ENCODE measurements at places on chromosomes 1 and 21. TPM values are rescaled to one million over a fixed set of nuclear protein-coding genes. Genes with fewer than 3 reads are reported as not detected.

DNA sequence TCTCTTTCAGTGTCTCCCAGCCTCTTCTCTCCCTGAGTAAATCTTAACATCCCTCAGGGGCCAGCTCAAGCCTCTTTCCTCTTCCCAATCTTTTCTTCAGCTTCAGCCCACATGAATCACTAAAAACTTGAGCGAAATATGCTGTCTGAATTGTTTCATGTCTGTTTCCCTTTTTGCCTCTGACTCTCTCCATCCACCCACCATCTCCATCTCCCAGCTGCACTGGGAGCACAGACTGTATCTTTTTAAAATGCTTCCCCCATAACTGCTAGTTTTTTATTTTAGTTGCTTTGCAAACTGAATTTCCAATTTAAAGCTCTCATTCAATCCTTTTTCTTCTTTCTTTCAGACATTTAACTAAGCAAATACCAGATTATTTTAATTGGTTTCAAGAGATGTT, 3.0 kb upstream of the AHCTF1 start:
- DNase-seq: no peak

- DNase-seq: no peak
Measured at GRCh38 chr1:200161801-200162200, 134.3 kb downstream of the NR5A2 start.

DNA sequence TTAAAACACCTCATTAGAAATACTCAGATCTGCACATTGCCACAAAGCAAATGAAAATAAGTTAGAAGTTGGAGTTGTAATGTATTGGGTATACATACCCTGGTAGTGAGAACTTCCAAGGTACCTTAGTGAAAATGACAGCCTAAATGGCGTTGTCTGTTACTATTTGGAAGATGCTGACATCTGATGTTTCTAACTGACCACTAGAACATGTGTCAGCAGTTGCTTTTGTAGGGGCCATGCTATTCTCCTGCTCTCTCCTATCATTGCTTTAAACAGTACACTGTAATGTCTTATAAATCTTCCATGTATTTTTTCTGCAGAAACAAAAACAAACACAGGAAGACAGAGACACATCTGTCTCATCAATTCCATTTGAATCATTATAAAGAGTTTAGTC, 40.1 kb downstream of the LAMC1 start:
- no peak for DNase-seq

DNA sequence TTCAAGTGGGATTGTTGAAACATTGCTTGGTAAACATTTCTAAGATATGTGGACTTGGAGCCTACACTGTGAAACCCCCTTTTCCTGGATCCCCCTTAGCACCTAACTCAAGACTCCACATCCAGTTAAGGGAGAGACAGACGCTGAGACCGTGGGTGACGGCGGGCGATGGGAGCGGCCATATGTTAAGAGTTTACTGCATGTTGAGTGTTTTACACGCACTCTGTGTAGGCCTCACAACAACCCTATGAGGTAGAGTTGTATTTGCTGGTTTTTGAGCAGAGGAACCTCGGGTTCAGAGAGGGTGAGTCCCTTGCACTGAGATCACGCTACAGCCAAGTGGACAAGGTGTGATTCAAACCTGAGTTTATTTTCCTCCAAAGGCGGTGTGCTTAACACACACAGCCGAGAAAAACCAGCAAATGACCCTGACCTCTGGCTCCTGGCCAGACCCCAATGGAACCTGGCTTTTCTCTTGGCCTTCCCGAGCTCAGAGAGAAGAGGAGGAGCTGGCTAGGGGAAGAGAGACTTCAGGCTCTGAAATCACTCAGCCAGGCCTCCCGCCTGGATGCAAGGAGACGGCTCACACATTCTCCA, 46.9 kb upstream of the GOLT1A start:
- no peak for DNase-seq

GRCh38 chr1:2145946-2146835, 48.4 kb downstream of the FAAP20 start:
- no peak for DNase-seq

- no peak for DNase-seq
Measured at GRCh38 chr1:89918794-89919155, 76.1 kb upstream of the ZNF326 start.

GRCh38 chr1:24692351-24692980, 49.4 kb downstream of the SRRM1 start:
- DNase-seq: no peak

- DNase-seq: no peak
Measured at GRCh38 chr21:32141318-32141633, 137.6 kb downstream of the MIS18A start.

TMEM240 gene
- 1.4 TPM for total RNA-seq

C1orf116 gene
- total RNA-seq: 47.1 TPM

MROH9 gene
- total RNA-seq: not detected

DPT gene
- not detected for total RNA-seq

Measured in HT-29 (cell line).